ENCODE measurements at places on chromosomes 12 and 14.
A peak's percentile ranks its signal among the peaks of the same experiment; 100 is the strongest.

- peak; percentile 36 for DNase-seq
These were observed 41.8 kb upstream of the HIF1A start for GRCh38 chr14:61653507-61653906.

- no peak for DNase-seq
These were observed 399 bp upstream of the WASHC4 start for GRCh38 chr12:105107171-105107493.

DNA sequence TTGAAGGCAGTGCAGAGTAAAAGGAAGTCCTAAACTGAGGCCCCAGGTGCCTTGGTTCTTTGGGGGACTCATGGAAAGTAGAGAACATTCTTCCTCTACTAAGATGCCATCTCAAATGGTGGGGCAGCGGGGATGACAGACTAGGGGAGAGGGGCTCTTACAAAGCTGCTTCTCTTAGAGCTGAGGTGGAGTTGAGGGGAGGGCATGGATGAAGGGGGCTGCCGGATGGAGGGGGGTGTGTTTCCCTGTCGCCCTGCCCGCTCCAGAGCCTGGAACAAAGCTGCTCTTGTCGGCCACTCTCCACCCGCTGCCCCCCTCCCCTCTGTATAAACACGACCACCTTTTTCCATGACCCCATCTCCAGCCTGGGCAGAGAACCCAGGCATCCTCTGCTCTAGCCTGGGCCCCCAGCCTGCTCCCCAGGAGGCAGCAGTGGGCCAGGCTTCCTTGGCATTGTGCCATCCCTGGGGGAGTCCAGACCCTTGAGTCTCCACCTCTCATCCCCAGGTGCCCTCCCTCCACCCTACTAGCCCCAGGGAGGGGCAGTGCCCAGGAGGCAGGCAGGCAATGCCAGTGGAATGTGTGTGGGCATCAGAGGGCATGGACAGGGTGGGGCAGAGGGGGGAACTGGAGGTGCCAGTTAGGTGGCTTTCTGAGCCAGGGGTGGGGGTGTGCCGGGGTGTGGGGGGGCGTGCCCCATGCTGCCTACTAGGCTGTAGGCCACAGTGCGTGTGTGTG lies 1.7 kb downstream of the RARG start:
- DNase-seq = no peak

DNA sequence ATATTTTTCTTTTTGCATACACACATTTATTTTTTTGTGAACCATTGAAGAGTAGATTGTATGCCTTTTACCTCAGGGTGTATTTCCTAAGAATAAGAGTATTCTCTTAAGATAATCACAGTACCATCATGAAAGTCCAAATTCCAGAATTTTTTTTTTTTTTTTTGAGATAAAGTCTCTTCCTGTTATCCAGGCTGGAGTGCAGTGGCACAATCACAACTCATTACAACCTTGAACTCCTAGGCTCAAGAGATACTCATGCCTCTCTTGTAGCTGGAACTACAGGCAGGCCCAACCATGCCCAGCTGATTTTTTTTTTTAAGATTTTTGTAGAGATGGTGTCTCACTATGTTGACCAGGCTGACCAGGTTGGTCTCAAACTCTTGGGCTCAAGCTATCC lies 10.9 kb downstream of the FRS2 start:
- no peak for DNase-seq

DNA sequence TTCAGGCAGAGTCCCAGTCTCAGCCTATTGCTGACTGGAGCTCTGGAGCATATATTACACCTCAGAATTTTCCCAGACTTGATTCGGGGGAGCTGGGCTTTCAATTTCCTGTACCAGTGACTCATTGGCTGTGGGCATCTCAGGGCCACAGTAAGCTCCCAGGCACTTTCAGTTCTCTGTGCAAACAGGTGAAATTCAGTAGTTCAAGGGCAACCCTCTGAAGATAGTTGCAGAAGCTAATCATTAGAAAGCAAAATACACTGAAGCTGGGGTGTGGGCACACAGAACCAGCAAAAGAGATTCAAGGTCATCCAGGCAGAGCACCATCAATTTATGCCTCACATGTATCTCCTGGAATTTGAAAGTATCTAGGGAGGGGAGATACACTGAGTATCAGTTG lies 8.1 kb upstream of the NIN start:
- DNase-seq = no peak

GRCh38 chr14:89915114-89915878 lies 39.2 kb downstream of the EFCAB11 start:
- DNase-seq = peak; percentile 83
